ENCODE measurements at places on chromosomes 7 and 10.

GRCh38 chr7:50661345-50662040, 96.3 kb upstream of the DDC start:
- no peak for DNase-seq

DNA sequence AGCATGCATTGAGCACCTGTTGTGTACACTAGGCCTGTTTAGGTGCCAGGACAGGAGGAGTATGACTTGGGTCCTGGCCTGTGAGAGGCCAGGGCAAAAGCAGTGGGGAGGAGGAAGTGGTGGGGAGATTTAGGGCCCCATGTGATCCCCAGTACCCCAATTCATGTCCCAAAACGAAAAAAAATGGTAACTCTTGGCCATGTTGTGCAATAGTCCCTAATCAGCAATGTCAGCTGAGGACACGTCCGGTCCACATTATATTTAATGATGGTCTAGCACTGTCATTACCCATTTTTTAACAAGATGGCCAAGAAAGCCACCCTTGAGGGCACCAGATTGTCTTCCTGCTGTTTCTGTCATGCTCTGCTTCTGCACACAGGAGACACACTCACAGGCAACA, 142.0 kb upstream of the RET start:
- no peak for DNase-seq

GRCh38 chr7:137836541-137836940, 10.2 kb downstream of the DGKI start:
- DNase-seq = no peak

DNA sequence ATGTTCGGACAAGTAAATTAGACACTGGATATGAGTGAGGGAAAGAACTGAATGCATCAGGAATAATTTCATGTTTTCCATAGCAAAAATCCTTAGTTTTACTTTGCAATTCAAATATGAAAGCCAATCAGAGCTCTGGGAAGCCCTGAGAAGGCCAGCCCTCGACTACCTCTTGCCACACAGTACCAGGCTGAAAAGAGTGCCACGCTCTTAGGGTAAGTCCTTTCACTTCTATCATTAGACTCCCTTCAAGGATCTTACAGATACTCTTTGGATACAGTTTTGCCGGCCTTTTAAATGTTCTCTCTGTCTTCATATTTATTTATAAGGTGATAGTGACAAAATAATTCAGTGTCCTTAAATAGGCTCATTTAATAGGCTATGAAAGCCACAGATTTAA, 1.9 kb downstream of the COBL start:
- DNase-seq = no peak

- no peak for DNase-seq
Observed at GRCh38 chr7:82284936-82285519, 158.5 kb downstream of the CACNA2D1 start.

DNA sequence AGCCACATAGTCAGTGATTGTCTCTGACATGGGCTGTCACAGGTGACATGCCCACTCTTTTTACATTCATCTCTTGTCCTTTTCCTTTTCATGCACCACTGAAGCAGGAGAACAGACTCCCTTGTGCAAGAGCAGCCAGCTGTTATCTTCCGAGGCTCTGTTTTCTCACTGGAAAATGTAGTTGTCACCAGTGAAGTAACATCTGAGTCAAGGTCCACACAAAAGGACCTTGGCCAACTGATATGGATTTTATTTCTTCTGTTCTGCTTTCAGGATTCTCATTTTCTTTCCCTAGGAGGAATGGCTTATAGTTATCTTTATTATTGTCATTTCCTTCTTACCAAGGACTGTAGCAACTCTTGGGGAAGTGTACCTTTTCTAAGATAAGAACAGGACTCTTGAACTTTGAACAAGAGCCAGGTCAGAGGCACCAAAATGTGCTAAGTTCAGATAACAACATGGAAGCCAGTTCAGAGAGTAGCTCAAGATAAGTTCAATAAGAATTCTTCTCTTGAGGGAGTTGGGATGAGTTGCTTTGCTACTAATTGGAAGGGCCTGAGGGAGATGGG, 22.7 kb downstream of the AVPI1 start:
- DNase-seq = no peak

DNA sequence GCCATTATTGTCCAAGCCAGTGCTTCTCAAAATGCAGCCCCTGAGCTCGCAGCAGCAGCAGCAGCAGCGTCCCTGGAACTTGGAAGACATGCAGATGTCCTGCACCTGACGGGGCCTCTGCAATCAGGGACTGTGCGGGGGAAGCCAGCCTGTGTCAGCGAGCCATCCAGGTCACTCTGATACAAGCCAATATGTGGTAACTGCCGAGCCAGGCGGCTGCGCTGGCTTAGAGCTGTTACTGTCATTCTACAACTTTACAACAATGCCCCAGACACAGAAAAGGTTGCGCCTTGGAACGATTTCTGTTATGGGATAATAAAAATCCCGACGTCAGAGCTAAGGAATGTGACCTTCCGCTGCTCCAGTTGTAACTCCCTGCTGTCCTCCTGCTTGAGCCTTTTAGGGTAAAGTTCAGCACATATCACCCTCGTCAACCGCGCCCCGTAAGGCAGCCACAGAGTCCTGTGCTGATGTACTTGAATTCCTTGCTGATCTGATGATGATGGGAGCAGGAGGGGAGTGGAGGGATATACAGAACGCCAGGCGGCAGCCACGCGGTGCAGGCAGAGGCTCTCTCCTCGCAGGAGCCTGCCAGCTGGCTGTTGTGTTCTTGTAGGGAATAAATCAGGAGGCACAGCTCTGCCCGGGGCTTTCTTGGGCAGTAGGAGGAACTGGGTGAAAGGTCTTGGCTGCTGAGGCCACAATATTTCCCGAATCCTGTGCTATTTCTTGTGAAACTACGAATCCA, 20.0 kb upstream of the CRYGN start:
- DNase-seq = no peak

DNA sequence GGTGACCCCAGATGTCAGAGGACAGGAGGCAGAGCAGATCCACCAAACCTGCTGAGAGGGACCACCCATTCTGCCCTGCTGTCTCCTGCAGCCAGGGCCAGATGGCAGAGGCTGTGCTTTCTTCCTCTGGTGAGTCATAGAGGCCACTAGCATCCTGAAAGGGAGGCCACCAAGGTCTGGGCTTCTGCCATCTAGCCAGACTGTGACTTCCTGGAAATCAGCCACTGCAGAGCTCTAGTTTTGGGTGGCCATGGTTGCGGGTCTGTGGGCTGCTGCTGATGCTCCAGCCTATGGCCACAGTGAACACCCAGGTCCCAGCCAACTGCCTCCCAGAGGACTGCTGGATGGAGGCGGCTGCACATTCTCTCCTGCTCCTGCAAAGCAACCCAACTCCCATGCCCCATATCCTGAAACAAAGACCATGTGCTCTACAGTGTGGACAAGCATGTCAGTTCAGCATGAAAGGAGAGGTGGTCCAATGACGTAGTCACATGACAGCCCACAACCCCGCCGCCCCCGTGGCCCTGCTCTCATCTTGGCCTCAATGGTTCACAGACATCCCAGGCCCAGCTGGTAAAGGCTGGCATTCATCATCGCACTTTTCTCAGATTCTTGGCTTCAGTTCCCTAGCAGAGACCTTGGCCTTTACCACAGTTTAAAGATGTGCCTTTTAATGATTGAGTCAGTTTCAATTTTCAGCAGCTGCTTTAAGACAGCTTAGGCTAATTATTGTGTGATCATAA, 73.9 kb upstream of the CXCL12 start:
- DNase-seq = no peak

- no peak for DNase-seq
Observed at GRCh38 chr10:73946253-73947145, 35.6 kb downstream of the PLAU start.

- no peak for DNase-seq
Observed at GRCh38 chr7:66380272-66380888, 175.2 kb downstream of the TPST1 start.

DNA sequence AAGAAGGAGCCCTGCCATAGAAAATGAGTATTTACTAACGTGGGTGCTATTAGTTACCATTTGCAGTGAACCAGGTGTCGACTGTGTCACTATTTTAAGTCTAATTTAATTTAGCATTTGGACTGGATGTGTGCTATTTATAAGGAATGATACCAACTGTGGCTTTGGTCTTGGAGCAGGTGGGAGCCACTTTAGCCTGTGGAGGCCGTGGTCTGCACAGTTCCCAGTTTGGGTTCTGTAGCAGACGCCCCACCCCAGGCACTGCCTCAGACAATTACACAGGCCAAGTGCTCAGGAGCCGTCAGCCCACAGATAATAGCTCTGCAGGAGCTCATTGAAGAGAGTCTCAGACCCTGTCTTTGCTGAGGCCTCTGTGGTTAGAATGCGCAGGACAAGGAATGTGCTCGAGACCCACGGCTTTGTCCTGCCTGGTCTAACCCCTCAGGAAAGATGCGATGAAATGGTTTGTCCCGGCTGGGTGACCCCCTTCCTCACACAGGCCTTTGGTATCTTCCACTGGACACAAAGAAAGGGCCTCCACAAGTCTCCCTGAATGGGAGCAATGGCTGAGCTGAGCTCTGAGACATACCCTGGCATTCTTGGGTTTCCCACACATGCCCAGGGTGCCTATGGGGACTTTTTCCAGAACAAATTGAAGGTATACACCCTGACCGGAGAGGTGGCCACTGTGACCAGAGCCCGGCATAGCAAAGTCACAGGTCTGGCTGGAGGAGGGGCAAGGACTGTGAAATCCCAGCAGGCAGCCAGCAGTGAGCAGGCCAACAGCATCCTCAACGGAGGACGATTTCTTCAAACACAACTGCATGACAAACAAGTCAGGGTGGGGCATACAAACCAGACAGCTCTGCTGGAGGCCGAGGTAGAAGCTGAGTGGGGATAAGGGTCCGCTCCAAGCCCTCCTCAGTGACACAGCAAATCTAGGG, 251.2 kb downstream of the ARHGAP12 start:
- DNase-seq = no peak

- DNase-seq = no peak
Observed at GRCh38 chr7:24010495-24010894, 273.5 kb upstream of the NPY start.

GRCh38 chr10:92327445-92328433, 36.8 kb downstream of the MARCHF5 start:
- DNase-seq = no peak

- no peak for DNase-seq
Observed at GRCh38 chr7:156275292-156275691, 365.3 kb upstream of the RNF32 start.

DNA sequence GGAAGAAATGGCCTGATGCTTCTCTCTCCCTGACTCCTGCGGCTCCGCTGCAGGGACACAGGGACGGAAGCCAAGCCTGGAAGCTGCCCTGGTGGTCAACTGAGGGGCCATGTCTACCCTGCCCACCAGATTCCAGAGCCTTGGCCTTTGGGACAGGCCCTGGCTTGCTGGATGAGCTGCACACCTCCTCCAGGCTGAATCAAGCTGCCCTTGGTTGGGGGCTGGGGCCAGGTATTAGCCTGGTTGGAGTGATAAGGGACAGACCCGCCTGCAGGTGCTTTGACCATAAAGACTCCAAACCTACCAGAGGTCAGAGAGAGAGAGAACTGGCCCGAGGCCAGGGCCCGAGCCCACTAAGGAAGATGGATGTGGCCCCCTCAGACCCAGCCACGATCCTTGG, 30.1 kb downstream of the CRHR2 start:
- no peak for DNase-seq

DNA sequence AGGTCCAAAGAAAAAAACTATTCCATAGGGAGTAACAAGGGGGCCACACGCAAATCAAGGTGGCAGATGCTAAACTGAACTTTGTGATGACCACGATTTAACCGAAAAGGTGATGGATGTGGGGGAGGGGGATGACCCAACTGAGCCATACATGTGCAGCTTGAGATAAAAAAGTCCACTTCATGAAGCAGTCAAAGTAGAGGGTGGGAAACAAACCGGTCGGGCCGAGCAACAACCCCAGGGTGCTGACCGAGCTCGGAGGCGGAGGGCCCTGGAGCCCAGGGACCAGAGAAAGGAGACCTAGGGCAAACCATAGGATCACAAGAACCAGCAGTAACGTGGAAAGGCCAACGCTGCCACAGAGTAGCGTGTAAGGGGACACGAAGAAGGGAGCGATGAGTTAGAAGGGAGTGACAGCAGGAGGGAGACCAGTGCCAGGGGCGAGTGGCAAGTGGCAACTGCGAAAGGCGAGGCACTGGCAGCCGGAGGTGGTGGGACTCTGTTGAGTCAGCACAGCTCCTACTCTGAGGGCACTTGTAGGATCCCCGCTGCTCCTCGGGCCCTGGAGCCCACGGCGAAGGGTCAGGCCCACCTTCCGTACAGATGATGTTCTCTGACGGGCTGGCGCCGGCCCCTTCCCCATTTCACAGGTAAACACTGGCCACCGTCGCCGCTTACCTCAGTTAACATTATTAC, 540 bp downstream of the SNX13 start:
- DNase-seq = peak; percentile 35

- DNase-seq = no peak
Observed at GRCh38 chr10:29491918-29492317, 142.9 kb downstream of the SVIL start.

GRCh38 chr10:127577376-127578258, 28.5 kb downstream of the NPS start:
- DNase-seq = no peak

- no peak for DNase-seq
Observed at GRCh38 chr10:70057306-70057705, 4.7 kb downstream of the MACROH2A2 start.

GRCh38 chr10:133142523-133143199, 17.4 kb upstream of the KNDC1 start:
- DNase-seq = no peak

- no peak for DNase-seq
Observed at GRCh38 chr10:98790817-98791216, 344.1 kb upstream of the HPS1 start.

GRCh38 chr7:127578711-127579275, 6.6 kb downstream of the GCC1 start:
- no peak for DNase-seq

- no peak for DNase-seq
Observed at GRCh38 chr10:104446151-104446550, 92.5 kb downstream of the CFAP58 start.

DNA sequence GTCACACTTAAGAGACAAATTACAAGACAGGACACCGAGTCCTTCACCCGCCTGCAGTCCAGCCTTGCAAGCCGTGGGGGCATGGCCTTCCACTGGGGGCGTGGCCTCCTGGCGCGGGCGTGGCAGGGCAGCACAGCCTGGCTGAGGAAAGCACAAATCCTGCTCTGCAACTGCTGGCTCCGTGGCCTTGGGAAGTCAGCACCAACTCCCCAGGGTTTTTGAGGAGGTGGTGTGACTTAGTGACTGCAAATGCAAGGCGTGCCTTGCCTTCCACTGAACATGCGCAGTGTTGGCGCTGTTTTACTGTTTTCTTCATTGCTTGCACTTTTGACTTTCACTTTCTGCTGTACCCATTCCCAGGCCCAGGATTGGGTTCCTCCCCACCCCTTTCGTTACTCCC, 12.9 kb upstream of the BMS1 start:
- DNase-seq = no peak

DNA sequence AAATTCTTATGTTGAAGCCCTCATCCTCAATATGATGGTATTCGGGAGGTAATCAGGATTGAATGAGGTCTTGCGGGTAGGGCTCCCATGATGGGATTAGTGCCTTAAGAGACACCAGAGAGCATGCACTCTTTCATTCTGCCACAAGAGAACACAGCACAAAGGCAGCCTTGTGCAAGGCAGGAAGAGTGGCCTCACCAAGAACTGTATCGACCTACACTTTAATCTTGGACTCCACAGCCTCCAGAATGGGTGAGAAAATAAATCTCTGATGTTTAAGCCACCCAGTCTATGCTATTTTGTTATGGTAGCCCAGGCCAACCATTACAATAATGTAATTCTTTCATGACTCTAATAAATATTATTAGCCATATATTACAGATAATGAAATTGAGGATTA, 8.4 kb downstream of the SEM1 start:
- DNase-seq = no peak
